Stimulated activated CD8-positive, alpha-beta memory T cell treated with anti-CD3 and anti-CD28 coated beads, Interleukin-15, amount 100 ng/mL, for 4 hours (primary cell): ENCODE measurements at places on chromosomes 3 and 15.

DNA sequence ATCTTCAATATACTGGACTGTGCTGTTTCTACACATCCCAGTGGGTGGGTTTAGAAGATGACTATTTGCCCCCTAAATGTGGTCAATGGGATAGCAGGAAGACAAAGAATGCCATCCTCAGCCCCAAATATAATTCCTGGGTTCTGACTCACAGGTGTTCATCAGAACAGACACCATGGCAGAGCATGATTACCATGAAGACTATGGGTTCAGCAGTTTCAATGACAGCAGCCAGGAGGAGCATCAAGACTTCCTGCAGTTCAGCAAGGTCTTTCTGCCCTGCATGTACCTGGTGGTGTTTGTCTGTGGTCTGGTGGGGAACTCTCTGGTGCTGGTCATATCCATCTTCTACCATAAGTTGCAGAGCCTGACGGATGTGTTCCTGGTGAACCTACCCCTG lies 3.0 kb downstream of the CXCR6 start:
- no peak for DNase-seq

GRCh38 chr15:63219196-63219710 lies 29.8 kb downstream of the RAB8B start:
- no peak for DNase-seq

DNA sequence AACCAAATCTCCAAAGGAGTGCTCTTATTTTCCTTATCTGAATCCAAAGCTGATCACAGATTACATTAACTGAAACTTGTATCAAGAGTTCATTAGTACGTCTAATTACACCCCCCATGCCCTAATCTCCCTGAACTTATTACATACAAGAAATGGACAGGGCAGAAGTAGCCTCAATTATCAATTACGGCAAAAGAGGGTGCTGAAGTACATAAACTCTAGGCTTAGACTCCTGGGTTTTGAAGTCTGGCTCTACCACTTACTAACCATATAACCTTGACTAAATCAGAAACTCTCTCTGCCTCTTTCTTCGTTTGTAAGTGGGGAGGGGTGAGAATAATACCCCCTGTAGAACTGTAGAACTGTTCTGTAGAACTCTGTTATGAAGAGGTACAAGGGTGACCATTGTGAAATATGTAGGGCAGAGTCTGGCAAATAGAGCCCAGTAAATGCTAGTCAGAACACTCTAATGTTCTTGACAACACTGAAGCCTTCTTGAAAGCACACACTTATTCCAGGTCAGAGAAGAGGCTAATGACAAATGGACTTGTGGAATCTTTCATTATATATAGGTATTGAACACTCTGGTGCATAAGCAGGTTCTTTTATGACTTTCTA lies 19.6 kb upstream of the OR5K4 start:
- DNase-seq, result no peak

DNA sequence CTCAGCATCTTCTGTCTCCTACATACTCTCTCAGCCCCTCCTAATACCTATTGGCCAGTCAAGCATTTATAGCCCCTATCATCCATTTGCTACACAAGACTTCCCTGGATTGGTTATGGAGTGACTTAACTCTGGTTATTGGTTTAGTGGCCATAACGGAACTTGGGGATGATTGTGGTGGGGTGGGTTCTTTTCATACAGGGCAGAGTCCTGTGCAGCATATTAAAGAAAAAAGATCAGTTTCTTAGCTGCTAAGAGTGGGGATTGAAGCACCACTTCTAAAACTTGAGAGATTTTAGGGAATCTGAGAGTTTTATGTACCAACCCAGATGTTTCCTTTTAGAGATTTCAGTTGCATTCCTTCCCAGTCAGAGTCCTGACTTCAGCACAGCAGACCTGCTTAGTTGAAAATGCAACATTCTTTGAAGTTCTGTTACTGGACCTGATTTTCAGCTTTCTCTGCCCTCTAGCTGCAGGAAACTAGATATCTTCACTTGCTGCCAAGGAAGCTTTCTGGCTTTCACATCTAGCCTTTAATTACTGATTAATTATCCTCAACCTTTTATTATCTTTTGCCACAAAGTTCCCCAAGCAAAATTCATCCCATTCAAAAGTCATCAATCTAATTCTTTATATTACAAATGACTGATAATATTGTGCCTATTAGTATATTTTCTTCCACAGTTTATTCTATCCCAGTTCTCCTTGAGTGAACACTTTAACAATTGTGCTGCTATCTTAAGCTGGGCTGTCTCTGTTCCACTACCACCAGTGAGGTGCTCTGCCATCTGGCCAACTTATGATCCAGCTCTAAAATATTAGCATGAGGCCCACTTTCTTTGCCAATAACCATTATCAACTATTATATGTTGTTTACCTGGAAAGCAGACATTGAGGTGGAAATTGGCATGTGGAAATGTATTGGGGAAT lies 906.0 kb upstream of the ALCAM start:
- no peak for DNase-seq

DNA sequence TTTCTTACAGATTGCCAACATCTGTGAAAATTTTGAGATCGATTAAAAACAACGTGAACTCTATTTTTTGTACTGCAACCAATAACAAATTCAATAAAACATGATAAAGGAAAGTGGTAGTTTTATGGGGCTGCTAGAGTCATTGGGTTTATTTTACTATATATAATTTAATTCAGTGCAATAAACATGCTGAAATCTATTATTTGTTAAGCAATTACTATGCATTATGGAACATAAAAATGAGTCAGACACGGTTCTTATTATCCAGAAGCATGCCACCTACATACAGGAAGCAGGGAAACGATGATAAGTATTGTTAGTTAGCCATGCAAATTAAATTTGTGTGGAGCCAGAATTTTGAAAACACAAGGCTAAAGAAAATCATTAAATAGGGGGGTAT lies 27.2 kb downstream of the NPHP3 start:
- no peak for DNase-seq

GRCh38 chr3:104672331-104672730 lies 694.4 kb upstream of the ALCAM start:
- DNase-seq, result no peak
